ENCODE measurements at places on chromosomes 5 and 9.

GRCh38 chr5:156020647-156021046, 306.3 kb upstream of the SGCD start:
- DNase-seq: no peak

DNA sequence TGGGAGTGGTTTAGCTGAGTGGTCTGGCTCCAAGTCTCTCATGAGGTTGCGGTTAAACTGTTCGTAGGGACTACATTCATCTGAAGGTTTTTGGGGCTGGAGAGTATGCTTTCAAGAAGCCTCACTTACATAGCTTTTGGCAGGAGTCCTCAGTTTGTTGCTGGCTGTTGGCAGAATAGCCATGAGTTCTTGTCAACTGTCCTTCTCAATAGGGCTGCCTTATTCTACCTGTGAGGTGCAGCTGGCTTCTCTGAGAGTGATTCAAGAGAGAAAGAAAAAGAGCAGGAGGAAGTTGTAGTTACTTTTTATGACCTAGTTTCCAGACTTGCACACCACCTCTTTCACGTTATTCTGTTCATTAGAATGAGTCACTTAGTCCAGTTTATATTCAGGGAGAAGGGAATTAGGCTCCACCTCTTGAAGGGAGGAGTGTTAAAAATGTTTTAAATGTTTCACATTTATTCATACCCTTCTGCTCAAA, 33.2 kb downstream of the YTHDC2 start:
- no peak for DNase-seq

GRCh38 chr5:161545344-161546094, 1.0 kb downstream of the GABRB2 start:
- DNase-seq: no peak

GRCh38 chr9:22718653-22719052, 272.0 kb downstream of the DMRTA1 start:
- DNase-seq: no peak

DNA sequence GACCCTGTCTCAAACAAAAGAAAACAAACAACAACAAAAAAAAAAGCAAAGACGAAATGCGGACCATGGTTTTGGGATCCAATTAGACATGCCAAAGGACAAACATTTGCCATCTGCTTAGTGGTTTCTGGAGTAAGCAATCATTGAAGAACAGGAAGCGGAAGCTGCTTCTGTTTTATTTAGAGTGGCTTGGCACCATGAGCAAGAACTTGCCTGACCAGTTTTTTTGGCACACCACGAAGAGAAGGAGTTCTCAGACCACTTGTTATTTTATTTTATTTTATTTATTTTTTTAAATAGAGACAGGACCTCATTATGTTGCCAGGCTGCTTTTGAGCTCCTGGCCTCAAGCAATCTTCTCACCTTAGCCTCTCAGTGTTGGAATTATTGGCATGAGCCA, 17.0 kb downstream of the BTF3 start:
- no peak for DNase-seq

- DNase-seq: no peak
These were observed 72.0 kb upstream of the RAI14 start for GRCh38 chr5:34584165-34584564.

DNA sequence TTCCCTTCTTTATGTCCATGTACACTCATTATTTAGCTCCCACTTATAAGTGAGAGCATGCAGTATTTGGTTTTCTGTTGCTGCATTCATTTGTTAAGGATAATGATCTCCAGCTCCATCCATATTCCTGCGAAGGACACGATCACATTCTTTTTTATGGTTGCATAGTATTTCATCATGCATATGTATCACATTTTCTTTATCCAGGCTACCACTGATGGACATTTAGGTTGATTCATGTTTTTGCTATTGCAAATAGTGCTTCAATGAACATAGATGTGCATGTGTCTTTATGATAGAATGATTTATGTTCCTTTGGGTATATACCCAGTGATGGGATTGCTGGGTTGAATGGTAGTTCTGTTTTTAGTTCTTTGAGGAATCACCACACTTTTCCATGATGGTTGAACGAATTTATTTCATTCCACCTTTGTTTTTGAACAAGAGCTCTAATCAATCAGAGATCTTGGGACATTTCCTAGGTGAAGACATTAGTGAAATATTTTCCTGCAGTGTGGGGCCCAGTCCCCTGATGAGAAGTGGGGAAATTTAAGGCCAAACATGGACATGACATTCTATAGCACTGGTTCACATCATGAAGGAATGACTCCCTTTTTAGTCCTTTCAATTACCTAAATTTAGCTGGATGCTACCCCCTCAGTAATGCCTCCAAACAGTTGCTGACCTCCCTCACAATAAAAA, 7.1 kb upstream of the TEX48 start:
- no peak for DNase-seq

DNA sequence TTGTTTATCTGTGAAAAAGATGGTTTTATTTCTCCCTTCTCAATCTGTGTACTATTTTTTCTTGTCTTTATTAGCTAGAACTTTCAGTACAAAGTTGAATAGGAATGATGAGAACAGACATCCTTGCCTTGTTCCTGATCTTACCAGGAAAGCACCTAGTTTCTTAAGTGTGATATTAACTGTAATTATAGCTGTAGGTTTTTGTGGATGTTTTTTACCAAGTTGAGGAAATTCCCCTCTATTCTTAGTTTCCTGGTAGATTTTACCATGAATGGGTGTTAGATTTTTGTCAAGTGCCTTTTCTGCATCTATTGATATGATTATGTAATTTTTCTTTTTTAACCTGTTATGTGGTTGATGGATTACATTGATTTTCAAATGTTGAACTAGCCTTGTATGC, 68.7 kb downstream of the KCNN2 start:
- DNase-seq: no peak

DNA sequence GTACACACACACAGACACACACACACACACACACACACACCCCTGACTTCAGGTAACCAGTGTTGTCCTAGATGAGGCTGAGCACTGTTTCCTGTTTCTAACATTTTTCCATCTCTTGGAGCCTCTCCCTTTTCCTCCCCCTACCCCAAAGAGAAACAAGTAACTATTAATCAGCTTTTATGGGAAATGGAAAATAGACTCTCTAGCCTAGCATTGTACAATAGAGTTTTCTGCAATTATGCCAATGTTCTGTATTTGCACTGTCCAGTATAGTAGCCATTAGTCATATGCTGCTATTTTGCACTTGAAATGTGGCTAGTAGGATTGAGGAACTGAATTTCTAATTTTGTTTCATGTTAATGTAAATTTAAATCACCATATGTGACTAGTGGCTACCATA, 33.1 kb downstream of the RAB3C start:
- no peak for DNase-seq

- DNase-seq: no peak
These were observed 39.4 kb upstream of the ERCC6L2 start for GRCh38 chr9:95836072-95836471.

DNA sequence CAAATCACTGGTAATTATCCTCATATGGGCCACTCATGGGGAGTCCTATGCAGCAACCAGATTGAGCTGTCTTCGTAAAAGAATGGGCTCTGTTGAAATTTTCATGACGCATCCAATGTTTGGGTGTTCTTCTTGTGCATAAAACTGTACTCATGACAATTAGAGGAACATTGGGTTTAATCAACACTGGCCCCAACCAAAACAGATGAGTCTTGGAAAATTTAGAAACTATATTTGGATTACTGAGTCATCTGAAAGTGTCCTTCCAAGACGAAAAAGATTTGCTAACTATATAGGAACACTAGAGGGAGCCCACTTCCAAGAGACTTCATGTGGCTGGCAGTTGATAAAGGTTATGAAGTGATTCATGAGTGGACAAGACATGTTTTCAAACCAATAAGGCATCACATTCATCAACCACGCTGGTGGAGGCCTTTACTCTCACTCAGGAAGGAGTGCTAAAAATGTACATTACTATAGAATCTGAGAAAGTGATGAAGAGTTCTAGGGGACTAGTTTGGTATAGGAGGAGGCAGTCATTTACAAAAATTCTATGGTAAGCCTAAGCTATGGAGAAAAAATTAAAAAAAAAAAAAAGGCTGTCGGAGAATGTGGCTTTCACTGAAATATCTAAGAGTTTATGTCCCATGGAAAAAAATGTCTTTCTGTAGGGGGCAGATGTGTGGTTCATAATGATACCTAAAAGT, 313.5 kb downstream of the PRDM9 start:
- no peak for DNase-seq

DNA sequence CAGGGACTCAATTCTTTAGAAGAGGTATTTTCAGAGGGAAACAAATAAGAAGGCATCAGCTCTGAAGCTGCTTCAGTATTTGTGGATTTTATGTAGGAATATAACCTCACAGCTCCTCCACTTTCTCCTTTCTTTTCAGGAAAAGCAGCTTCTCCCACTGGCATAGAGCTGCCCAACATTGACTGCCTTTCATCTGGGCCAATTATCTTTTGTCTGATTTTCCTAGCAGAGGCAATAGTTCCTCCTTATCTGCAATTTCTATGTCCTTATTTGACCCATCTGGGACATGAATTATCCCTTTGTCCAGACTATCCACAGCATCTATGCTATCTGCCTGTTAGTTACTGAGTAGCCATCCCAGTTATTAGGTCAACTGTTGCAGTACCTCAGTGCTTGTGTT, 1671.2 kb upstream of the ACO1 start:
- DNase-seq: no peak

DNA sequence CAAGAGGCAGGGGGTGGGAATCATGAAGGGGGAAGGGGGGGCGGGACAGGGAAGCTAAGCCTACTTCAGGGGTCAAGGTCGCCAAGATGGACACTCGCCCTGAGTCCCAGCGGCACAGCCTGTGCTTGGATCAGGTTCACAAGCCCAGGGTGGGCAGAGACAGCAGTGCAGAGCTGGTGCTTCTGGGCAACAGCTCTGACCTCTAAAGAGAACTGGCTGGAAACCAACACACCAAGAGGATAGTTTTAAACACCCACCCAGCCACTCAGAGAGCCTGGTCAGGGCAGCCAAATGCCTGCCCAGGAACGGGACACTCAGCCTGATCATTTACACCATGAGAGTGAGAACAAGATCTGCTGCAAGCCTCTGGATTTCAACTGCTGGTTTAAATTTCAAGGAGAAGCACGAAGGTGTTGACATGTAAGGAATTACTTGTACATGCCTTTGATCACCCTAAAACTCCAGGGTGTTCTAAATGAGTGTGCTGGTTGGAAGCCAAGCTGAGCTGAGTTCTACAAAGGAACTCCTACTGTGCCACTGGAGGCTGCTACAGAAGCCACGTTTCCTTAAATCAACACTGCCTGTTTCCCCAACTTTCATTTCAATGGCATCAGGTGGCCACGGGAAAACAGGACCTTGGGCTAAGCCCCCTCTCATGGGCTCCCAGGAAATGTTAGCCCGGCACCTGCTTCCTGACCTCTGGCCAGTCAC, 91.5 kb downstream of the TTLL11 start:
- no peak for DNase-seq

DNA sequence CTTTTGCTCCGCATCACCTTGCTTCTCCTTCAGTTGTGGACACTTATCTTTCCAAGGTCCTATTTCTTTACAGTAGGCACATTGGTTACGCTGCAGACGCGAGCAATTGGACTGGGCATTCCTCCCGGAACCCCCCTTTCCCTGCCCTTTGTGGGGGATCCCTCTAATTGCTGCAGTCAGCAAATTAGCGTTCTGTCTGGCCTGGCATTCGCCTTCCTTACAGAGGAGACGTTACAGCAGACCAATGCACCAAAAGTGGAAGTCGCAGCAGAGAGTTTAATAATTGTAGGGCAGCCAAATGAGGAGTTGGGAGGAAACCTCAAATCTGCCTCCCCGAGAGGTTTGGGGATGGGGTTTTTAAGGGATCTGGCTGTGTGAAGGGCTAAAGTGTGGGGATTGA, 5.3 kb upstream of the ZNF354C start:
- DNase-seq: no peak

DNA sequence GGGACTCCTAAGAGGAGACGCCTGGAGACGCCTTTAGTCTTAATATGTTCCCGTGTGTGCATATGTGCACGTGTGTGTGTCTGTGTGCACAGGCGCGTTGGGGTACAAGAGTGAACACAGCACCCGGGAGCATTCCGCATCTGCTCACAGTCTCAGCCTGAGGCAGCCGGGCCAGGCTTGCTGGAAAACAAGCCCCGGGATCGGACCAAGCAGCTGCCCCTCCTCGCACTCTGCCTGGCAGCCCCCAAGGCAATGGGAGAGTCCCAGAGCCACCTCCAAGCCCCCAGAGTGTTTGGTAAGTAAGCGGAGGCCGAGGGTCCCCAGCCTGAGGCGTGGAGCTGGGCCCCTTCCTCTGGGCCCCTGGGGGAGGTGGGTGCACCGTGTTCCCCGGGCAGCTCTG, 27.3 kb upstream of the UBAC1 start:
- no peak for DNase-seq

GRCh38 chr9:88998911-88999310, 7.6 kb downstream of the S1PR3 start:
- DNase-seq: no peak

DNA sequence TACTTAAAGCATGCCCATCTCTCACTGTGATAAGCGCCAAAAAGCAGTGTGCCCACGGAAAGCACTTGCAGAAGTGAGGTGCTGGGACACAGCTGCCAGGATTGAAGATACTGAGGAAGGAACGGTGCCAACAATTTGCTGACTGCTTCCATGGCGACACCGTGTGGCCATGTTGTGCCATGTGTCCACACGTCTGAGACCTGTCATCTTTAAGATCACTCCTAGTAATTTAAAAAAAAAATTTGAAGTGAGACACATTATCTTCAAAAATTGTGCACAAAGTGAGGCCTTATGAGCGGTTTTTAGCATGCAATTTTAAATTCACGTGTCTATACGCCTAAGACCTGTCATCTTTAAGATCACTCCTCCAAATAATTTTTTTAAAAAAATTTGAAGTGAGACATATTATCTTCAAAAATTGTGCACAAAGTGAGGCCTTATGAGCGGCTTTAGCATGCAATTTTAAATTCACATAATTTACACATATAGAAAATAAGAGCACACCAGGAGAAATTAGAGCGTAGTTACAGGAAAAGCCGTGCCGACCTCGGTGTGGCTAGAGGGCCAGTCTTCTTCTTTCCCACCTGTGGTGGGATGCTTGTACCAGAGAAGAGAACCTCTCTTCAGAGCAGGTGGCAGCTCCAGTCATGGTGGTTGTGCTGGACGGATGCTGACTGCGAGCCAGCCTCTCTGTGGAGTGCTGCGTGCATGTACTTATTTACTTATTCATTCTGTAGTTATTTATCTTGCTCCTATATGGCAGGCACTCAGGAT, 21.4 kb upstream of the FLT4 start:
- no peak for DNase-seq

GRCh38 chr5:91194824-91195381, 188.2 kb downstream of the ARRDC3 start:
- DNase-seq: no peak

- no peak for DNase-seq
These were observed 5.7 kb upstream of the RAPGEF1 start for GRCh38 chr9:131745610-131746009.

DNA sequence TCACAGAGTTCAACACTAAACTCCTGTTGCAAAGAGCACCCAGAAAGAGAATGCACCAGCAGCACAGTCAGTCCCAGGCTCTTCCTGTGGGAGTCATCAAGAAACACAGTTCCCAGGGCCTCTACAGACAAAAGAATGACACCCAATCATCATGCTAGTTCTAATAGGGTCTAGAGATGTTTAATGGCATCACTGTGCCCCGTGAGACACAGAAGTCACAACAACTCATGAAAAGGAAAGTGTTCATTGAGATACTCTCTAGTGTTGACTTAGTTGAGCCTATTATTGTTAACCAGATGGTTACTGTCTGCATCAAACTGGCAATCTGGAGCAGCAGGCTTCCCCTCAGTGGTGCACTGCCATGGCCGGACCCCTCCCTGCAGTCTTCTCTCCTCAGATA, 1.6 kb downstream of the KLHL3 start:
- no peak for DNase-seq

All from H1 (cell line).